KBM-7 (cell line): ENCODE measurements at places on chromosomes 11 and 22.

- peak; percentile 91 for DNase-seq
These were observed at the start of gene TUBGCP6 for GRCh38 chr22:50244420-50245213. TSS of gene TUBGCP6 (minus strand) at chr22:50245023. CDS start at chr22:50244459, 564 bp downstream.

DNA sequence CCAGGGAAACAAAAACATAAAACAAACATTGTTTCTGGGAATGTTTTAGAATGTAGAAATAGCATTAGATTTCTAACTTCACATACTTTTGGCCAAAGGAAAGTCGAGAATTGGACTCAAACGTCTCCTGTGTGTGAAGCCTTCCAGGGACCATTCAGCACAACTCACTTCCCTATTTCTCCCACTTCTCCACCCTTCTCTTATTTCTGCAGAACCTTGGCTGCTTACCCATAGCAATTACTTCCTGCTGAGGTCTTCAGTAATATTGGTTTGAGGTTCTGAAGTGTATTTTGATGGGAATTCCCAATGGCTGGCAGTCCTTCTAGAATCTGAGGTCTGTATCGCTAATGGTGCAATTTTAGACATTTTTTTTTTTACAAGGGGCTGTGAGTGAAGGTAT lies 158.3 kb upstream of the SNX19 start:
- DNase-seq, result no peak

DNA sequence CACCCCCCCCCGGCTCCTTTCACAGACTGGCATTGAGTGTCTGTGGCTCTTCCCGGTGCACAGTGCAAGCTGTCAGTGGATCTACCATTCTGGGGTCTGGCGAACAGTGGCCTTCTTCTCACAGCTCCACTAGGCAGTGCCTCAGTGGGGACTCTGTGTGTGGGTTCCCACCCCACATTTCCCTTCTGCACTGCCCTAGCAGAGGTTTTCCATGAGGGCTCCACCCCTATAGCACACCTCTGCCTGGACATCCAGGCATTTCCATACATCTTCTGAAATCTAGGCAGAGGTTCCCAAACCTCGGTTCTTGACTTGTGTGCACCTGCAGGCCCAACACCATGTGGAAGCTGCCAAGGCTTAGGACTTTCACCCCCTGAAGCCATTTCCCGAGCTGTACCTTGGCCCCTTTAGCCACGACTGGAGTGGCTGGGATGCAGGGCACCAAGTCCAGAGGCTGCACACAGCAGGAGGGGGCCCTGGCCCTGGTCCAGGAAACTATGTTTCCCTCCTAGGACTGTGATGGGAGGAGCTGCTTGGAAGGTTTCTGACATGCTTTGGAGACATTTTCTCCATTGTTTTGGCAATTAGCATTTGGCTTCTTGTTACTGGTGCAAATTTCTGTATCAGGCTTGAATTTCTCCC lies 26.0 kb downstream of the BCL2L13 start:
- no peak for DNase-seq

- DNase-seq, result no peak
These were observed 31.6 kb upstream of the CBX7 start for GRCh38 chr22:39183991-39184585.

DNA sequence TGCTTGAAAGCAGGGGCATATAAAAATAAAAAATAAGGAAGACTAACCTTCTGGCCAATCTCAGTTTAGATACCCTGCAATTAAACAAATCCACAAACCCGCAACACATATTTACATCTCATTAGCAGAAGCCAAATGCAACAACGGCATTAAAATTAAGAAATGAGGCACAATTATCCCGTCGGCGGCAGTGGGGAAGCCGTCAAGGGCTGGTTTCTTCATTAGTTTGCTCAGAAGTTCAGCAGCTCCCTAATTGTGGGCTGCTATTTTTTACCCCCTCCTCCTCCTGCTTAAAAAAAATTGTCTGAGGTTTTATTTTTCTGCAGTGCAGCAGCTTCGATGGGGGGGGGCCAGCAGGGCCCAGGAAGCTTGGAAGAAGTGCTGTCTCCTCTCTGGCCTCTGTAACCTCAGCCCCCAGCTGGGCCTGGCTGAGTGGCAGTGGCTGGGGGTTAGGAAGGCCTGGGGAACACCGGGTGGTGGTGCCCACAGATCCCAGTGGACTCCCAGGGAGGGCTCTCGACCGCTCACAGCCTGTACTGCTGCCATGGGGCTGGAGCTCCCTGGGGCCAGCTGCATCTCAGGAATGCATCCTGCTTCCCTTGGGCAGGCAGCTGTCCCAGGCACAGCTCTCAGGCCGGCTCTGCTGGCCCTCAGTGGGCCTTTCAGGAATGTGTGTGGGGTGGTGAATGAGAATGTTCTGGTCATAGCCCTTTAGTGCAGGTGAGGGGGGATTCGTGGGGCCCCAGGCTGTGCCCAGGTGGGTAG lies 148.7 kb upstream of the B3GAT1 start:
- DNase-seq, result no peak

- DNase-seq, result no peak
These were observed 18.6 kb upstream of the FOLR1 start for GRCh38 chr11:72173291-72173690.

DNA sequence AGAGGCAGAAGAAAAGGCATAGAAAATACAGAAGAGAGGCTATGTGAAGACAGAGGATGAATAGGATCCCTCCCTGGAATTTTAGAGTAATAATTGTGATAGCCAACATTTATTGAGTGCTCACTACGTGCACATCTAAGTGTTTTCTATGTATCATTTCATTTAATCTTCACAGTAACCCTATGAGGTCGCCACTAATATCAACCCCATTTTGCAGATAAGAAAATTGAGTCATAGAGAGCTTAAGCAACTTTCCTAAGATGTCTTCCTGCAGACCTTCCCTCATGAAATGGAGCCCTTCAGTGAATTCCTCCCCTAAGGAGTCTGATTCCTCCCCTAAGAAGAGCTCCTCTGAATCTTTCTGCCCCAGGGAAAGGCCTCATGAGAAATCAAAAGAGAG lies 38.1 kb downstream of the RRP8 start:
- DNase-seq, result no peak
